ENCODE measurements at places on chromosomes 3 and 15. TPM values are rescaled to one million over a fixed set of nuclear protein-coding genes. Genes with fewer than 3 reads are reported as not detected.

The TEX55 gene
- total RNA-seq = not detected

The TGM5 gene
- total RNA-seq = 0.16 TPM

The TMCO5A gene
- not detected for total RNA-seq

The COLQ gene
- 0.74 TPM for total RNA-seq

The CYP1A2 gene
- total RNA-seq = not detected

The HCLS1 gene
- 193 TPM for total RNA-seq

The ACKR2 gene
- 2.9 TPM for total RNA-seq

DNA sequence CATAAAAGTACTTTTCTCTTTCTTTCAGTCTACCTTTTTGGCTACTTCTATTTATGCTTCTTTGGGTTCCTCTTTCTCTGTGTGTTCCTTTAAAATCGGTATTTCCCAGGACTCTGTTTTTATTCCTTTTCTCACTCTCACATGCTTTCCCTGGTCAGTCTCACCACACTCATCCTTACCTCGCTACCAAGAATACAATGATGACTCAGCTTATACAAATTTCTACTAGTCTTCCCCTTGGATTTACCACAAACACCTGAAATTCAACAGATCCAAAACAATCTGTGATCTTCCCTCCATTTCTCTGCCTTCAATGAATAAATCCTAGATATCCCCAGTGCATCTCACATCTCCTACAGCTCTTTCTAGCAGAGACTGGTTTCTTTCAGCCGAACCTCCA is 52.9 kb downstream of the TUBGCP4 start:
- no peaks in the 10 kb centered on the region for H3K27me3 ChIP-seq
- H3K4me3 ChIP-seq = no peak overlapping the region
- DNase-seq = no peak
- no peak overlapping the region for H3K27ac ChIP-seq
- peaks cover 9% of the 10 kb centered on the region for H3K4me1 ChIP-seq
- H3K36me3 ChIP-seq = peaks cover 24% of the 10 kb centered on the region

DNA sequence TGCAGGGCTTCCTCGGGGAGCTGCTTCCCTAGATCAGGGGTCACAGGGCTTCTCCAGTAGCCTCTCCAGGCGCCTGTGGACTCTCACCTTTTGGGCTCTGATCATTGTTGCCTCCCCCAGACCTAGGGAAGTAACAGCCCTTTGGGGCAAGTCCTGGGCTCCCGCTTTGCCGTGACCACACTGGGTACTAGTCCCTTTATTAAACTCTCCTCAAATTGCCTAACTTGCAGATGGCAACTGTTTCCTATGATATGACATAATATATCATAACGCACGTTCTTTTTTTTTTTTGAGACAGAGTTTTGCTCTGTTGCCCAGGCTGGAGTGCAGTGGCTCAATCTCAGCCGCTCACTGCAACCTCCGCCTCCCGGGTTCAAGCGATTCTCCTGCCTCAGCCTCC is 17.9 kb upstream of the NRROS start:
- no peaks in the 10 kb centered on the region for H3K36me3 ChIP-seq
- no peak overlapping the region for H3K4me3 ChIP-seq
- H3K27me3 ChIP-seq = no peaks in the 10 kb centered on the region
- no peak for DNase-seq
- H3K4me1 ChIP-seq = peaks cover 38% of the 10 kb centered on the region

DNA sequence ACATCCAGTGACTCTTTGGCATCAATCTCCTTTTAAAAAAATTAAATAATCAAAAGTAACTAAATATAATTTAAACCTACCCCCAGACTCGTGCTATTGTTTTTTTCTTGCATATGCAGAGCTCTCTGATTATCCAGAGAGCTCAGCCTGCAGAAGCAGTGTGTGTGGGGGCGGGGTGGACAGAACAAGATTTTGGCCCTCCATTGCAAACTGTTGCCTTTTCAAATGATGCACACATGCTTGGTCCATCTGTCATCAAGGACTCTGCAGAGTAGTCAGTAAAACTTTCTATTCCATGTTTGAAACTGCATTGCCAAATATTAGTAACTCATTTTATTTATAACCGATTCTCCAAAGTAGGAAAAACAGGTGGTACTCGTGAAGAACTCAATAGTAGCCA is 28.6 kb upstream of the STXBP5L start:
- H3K4me3 ChIP-seq = no peak overlapping the region
- DNase-seq = no peak
- H3K4me1 ChIP-seq = no peaks in the 10 kb centered on the region
- no peak overlapping the region for H3K27ac ChIP-seq
- H3K36me3 ChIP-seq = no peaks in the 10 kb centered on the region

DNA sequence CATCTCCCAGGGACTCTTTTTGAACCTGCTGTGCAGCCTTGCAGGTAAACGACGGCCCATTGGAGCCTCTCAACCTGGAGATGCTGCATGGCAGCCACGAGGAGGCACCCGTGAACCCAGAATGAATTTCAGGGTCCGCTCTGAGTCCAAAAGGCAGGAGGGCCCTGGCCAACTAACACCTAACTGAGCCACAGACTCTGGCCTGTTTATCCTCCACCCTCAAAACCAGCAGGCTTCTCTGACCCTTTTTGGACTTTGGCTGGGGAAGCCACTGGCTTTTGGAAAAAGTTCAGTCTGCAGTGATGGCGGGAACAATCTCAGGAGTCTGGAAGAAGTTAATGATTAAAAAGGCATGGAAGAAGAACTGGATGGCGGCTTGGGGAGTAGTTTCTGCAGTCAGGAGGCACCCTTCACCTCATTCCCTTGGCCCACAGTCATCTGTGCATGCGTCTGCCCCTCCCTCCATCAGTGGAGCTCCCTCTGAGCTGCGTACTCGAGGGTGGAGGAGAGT is 4.1 kb downstream of the PXYLP1 start:
- H3K27me3 ChIP-seq = no peaks in the 10 kb centered on the region
- peak overlapping the region; percentile 19 for H3K27ac ChIP-seq
- H3K4me1 ChIP-seq = peaks cover 71% of the 10 kb centered on the region
- DNase-seq = no peak
- no peak overlapping the region for H3K4me3 ChIP-seq

DNA sequence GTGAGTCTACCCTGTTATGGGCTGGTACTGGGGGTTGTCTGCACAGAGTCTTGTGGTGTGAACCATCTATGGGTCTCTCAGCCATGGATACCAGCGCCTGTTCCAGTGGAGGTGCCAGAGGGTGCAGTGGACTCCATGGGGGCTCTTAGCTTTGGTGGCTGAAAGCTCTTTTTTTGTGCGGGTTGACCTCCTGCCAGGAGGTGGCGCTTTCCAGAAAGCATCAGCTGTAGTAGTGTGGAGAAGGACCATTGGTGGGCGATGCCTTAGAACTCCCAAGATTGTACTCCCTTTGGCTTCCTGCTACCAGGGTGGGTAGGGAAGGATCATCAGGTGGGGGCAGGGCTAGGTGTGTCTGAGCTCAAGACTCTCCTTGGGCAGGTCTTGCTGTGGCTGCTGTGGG is 602.6 kb downstream of the RSL24D1 start:
- no peak overlapping the region for H3K27ac ChIP-seq
- no peaks in the 10 kb centered on the region for H3K36me3 ChIP-seq
- H3K27me3 ChIP-seq = peaks cover 8% of the 10 kb centered on the region

- no peak for DNase-seq
- no peaks in the 10 kb centered on the region for H3K36me3 ChIP-seq
- H3K4me3 ChIP-seq = no peak overlapping the region
- H3K4me1 ChIP-seq = no peaks in the 10 kb centered on the region
- H3K27me3 ChIP-seq = peaks cover 19% of the 10 kb centered on the region
- H3K27ac ChIP-seq = no peak overlapping the region
Measured at GRCh38 chr15:88031461-88031860, 225.1 kb downstream of the NTRK3 start.

- no peaks in the 10 kb centered on the region for H3K4me1 ChIP-seq
- DNase-seq = no peak
- no peaks in the 10 kb centered on the region for H3K27me3 ChIP-seq
- no peak overlapping the region for H3K4me3 ChIP-seq
- H3K27ac ChIP-seq = no peak overlapping the region
Measured at GRCh38 chr3:134985864-134986715, 191.0 kb downstream of the EPHB1 start.

DNA sequence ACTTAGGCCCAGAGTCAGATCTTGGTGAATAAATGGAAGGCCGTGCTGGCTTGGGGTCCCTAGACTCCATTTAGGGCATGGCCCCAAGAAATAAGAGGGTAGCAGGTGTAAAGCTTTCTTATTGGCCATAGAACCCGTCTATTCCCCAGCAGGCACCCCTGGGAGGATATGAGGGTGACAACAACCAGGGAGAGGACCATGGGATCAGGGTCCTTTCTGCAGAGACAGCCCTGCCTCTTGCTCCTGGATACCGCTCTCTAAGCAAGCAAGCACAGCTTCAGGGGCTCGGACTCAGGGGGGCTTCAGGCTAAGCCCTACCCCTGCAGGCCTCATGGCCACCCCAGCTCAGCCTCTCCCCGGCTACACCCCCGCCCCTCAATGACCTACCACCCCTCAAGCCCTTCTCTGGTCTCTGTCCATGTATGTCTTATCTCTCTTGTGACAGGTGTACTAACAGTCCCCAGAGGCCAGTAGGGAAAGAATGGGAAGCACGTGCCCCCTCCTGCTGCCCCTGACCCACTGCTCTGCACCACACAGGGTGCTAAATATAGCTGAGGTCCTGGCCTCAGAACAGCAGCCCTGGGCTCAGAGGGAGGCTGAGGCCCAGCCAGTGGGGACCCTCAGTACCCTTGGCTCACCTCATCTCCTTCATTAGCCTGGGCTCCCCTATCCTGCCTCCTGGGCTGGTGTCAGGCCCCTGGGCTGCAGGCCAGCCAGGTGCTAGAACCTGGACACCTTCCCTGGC is 1.9 kb downstream of the XIRP1 start:
- no peak overlapping the region for H3K27ac ChIP-seq
- no peaks in the 10 kb centered on the region for H3K36me3 ChIP-seq
- H3K4me1 ChIP-seq = peaks cover 25% of the 10 kb centered on the region
- no peak overlapping the region for H3K4me3 ChIP-seq

DNA sequence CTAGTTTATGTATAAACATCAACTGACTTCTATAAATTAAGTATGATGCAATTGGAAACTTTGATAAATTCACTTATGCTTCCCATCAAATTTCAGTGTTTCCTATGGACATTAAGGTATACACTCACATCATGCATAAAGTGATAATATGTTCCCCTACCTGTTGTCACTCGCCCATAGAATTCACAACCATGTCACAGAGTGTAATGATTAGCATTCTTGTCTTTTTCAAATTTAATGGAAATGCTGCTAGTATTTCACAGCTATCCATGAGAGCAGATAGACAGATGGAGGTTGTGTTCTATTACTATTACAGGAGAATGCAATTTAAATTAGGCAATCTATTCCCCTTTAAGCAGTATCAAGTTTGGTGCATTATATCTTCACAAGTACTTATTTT is 984 bp downstream of the PLSCR4 start:
- H3K4me1 ChIP-seq = peaks cover 3% of the 10 kb centered on the region
- H3K4me3 ChIP-seq = peak overlapping the region; percentile 65
- peaks cover 51% of the 10 kb centered on the region for H3K27me3 ChIP-seq

Measured in activated naive CD8-positive, alpha-beta T cell treated with anti-CD3 and anti-CD28 coated beads for 36 hours (primary cell).